ENCODE measurements at places on chromosomes 1 and 21.
A peak's percentile ranks its signal among the peaks of the same experiment; 100 is the strongest.

DNA sequence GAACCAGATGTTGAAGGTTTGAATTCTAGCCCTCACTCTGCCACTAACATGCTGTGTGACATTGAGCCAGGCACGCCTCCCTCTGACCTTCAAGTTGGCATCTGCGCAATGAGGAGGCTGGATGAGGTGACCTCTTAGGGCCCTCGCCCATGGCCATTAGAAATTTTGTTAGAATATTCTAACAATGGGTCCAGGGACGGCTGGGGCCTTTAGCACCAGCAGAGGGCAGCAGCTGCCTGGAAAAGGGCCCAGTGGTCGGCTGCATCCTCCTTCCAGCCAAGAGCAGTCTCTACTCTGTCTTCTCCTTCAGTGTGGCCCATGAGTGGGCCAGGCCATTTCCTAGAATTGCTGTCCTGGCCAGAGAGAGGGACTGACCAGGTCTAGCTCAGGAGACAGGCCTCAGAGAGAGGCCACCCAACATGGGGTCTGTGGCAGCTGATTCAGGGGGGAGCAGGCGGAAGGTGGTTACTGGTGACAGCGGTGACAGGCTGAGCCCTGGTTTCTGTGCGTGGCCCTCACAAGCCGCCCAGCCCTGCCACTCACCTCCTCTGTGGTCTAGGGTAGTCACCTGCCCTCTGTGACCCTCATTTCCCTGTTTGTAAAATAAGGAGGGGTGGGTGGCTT is 101.3 kb upstream of the ACTL8 start:
- DNase-seq = no peak

- no peak for DNase-seq
These were observed 63.3 kb upstream of the WDR26 start for GRCh38 chr1:224497714-224498573.

DNA sequence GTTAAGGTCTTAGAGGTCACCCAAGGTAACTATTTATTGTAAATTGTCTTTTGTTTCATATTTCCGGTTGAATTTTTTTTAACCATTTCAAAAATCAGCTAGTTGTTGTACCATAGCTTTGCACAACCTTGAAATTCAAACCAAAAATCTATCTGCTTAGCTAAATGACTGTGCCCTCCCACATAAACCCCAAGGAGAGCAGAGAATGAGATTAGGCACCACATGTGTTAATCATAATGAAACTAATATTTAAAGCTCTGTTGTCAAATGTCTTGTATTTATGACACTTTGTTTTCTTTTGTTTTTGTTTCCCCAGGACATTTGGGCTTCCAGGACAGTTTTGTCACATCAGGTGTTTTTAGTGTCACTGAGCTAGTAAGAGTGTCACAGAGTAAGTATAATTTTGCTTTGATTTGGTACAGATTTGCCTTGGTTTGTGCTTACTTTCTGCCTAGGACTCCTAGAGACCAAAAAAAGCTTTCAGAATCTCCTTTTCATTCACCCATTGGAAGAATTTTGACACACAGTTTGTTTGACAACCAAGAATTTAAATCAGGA is 249.9 kb downstream of the NFIA start:
- DNase-seq = no peak

DNA sequence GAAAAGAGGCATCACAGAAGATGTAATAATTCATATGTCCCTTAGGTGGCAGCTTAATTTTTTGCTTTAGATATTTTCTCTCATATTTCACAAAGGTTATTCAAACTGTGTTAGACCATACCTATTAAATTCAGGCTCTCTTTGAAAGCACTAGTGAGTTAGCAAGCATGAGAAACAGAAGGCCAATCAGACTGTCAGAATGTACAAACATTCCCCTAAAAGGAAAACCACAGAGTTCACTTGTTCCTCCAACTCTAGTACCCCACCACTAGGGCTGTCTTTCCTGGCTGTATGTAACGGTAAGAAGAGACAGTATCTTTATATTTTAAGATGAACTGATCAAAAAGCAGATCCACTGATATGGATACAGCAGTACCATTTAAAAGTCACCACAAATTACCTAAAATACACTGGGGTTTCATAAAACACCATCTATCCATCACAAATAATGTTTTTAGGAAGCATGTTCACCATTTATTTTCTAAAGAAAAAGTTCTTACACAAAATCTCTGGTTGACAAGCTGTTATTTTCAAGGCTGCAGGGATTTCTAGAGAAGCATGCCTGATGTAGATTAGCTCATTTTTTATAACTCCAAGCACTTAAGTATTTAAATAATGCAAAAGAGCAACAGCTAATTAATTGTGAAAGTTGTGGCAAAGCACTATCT is 1.8 kb downstream of the ARPC5 start:
- no peak for DNase-seq

- peak; percentile 53 for DNase-seq
These were observed 14.0 kb downstream of the RNF187 start for GRCh38 chr1:228500901-228501871.

DNA sequence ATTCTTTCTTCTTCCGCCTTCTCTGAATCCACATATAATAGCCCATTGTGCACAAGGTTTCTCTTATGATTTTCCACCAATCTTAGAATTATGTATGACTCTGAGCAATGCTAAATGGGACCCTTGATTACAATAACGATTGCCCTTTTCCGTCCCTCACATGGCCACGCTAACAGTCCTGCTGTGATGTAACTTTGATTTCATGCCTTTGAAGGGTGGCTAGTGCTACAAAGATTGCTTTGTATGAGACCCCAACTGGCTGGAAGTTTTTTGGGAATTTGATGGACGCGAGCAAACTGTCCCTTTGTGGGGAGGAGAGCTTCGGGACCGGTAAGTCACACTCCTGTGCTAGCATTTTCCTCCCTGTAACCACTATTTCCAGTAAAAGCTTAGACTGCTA is 45.3 kb downstream of the PGM1 start:
- no peak for DNase-seq

DNA sequence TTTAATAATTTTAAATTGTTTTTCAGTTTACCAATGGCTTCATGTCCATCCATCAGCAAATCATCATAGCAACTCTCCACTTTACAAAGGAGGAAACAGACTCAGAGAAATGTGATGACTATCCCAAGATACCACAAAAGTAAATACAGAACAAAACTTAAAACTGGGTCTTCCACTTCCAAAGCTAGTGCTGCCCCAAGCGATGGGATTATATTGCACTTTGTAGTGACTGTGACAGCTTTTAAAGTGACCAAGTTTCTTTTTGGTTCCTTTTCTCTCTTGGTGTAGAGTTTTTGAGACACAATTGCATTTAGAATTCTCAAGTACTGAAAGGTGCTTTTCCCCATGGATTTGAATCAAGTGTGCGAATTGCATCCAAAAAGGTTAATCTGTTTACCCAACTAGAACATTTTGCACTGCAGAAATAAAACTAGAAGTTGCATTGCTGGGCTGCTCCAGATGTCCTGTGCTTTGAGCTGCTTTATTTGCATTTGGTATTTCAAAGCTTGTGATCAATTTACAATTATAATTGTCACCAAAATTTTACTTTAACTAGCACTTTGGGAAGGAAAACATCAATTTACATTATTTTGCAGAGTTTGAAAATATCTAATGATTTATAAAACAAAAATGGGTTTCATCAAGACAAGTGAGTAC is 320.2 kb downstream of the PDE4B start:
- DNase-seq = no peak

- no peak for DNase-seq
These were observed 29.5 kb downstream of the PEX14 start for GRCh38 chr1:10504249-10504648.

DNA sequence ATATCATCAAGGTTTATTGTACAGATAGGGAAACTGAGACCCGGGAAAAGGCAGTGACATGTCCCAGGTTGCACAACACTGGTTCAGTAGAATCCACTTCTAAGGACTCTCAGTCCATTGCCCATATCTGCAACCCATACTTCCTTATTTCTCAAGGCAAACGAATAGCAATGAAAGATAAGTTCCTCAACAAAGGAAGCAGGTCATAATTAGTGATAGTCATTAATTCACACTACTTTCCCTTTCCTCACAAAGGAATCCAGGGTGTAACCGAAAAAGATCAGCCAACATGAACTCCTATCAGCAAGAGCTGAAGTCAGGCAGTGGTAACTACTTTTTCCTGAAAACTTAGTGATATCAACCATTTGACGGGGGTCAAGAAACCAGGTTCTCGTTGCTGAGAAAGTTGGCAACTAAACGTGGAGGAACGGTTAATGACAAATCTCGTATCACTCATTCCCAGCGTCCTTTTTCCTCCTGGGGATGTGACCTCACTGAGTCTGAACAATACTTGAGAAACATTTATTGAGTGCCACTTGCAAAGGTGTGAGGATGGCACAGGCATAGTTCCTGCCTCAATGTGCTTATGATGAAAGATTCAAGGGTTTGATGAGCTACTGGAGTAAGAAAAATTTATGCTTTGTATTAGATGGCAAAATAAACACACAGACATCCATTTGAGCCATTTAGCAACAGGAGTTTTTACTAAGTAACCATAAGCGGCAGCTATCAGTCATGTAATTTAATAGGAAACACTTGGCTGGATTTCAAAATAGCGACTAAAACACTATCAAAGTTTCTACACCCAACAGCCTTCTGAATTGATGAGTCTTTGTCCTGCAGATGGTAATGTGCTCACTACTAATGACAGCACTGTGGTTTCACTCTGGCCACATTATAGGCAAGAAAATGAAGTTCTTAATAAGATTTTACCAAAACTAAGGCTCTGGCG is 82.3 kb downstream of the PLPP3 start:
- DNase-seq = peak; percentile 2

DNA sequence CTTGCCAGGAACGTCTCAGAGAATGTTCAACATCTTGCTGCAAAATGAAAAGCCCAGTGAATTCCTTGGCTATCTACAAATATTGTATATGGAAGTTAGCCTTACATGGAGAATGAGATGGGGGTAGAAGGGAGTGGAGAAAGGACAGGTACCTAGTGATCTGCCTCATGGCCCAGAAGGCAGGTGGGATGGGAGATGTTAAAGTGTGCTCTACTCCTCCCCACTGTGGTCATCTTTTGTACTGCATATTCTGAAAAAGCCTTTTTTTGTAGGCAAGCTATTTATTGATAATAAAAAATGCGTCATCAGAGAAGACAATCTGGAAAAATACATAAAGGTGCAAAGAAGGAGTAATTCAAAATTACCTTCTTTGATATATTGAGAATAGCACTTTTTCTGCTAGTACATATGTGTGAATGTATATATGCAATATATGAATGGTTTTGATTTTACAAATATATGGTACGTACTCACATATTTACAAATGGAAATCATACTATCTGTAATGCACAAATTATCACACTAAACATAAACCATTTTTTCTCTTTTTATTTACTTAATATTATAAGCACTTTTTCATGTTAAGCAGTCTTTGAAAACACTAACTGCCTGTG is 19.1 kb upstream of the SLC5A9 start:
- DNase-seq = no peak

GRCh38 chr1:32900956-32901822 is at the start of gene TMEM54:
TSS of gene TMEM54 (minus strand) at chr1:32901389. CDS start at chr1:32901238, 151 bp downstream.
- no peak for DNase-seq

DNA sequence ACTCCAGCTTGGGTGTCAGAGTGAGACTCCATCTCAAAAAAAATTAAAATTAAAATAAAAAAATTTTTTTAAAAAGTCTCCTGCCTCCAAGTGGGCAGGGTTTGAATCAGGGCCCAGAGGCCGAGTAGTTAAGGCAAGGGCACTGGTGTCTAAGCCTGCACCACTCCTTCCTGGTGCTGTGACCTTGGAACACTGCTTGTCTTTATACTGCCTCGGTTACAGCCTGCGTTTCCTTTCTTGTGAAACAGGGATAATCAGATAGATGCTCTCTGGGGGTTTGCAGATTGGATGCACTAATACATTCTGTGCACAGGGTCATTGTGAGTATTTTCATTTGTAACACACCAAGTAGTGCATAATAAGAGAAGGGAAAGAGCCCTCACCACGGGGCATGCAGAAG is 58.4 kb upstream of the EFHD2 start:
- DNase-seq = no peak

GRCh38 chr1:6998267-6998666 is 213.0 kb downstream of the CAMTA1 start:
- DNase-seq = no peak

DNA sequence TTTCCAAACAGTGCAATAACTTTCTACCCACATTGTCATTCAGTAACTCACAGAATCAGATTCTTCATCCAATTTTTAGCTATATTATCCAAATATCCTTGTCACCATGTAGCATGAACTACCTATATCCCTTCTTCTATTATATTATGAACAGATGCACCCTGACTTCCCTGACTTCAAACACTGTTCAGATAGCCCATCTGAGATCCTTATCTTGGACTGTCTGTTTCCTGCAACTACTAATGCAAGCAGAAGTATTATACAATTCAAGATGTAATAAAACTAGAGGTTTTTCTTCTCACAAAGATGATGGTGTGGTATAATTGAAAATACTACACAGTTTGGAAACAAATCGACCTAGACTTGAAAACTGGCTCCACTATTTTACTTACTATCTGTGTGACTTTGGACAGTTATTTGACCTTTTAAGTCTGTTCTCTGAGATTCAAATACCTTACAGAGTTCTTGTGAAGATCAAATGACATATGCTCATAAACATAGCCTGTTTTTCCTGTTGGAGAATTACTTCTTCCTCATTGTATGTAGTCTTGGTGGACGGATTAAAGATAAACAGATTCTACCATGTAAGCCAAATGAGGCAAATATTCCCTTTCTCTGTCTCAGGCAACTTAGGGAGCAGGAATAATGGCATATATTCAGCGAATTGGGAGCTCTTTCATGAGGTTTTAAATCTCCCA is 407.9 kb upstream of the ZRANB2 start:
- DNase-seq = no peak

DNA sequence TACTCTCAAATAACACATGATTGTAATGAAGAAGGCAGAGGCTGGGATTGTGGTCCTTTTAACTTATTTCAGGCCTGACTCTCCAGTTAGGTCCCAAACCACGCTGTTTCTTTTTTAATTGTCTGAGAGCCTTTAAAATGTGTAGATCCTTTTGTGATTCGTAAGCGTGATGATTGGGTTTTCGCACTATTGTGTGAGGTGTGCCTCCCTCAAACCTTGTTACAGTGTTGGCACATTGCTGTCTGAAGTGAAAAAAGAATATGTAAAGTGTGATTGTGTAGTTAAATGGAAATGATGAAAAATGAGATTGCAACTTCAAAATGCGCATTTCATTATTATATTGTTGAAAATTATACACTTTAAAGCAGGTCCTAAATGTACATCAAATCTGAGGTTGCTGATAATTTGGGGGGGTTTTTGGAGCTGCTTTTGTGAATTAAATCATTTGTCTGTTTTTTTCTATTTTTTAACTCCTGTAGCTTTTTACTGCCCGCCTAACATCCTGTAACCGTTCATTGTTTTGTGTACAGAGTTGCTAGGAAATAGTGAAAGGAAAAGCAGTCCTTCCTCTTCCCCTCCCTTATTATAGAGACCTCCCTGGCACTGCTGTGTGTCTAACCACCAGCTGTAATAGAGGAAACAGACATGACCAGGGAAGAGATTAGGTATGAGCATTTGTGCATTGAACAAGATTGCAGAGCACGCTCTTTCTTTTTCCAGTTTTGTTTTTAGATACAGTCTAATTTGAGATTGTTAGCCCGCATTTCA is 43.3 kb downstream of the IARS2 start:
- peak; percentile 75 for DNase-seq

DNA sequence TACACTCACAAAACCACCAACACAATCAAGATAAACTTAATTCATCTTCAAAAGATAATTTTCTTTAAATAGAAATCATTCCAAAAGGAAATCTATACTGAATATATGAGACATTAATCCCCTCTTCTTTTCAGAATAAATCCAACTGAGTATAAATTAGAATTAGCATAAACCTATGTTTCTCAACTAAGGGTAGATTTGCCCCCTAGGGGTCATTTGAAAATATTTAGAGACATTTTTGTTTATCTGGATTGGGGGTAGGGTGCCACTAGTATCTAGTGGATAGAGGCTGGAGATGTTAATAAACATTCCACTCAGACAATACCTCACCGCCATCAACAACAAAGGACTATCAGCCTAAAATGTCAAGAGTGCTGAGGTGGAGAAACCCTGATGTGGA is 6.5 kb upstream of the TNFSF4 start:
- DNase-seq = no peak
